ENCODE measurements at places on chromosomes 5 and 9. TPM values are rescaled to one million over a fixed set of nuclear protein-coding genes. Genes with fewer than 3 reads are reported as not detected.

The GPR151 gene
- total RNA-seq: not detected

The GGTA1 gene
- total RNA-seq: 6.4 TPM

The FOXD1 gene
- total RNA-seq: 0.51 TPM

The PCDHA3 gene
- total RNA-seq: 0.34 TPM

The PNPLA7 gene
- total RNA-seq: 37.6 TPM

The BTNL3 gene
- total RNA-seq: not detected

The FCN2 gene
- total RNA-seq: 1.4 TPM

The DCTN3 gene
- 136 TPM for total RNA-seq

The PKD2L2 gene
- not detected for total RNA-seq

The FRRS1L gene
- total RNA-seq: 0.42 TPM

The SURF4 gene
- 125 TPM for total RNA-seq

GRCh38 chr9:79651251-79651795 lies 79.6 kb downstream of the TLE4 start:
- H3K27ac ChIP-seq: no peak overlapping the region
- H3K36me3 ChIP-seq: peaks cover 5% of the 10 kb centered on the region
- no peaks in the 10 kb centered on the region for H3K27me3 ChIP-seq
- H3K4me1 ChIP-seq: no peaks in the 10 kb centered on the region

GRCh38 chr5:29122306-29122705 lies 2071.2 kb upstream of the CDH6 start:
- H3K27ac ChIP-seq: no peak overlapping the region
- no peaks in the 10 kb centered on the region for H3K4me1 ChIP-seq

- no peak for DNase-seq
- peaks cover 7% of the 10 kb centered on the region for H3K4me1 ChIP-seq
- H3K27ac ChIP-seq: no peak overlapping the region
- H3K4me3 ChIP-seq: no peak overlapping the region
- no peaks in the 10 kb centered on the region for H3K27me3 ChIP-seq
Observed at GRCh38 chr5:87405472-87406155, 7.1 kb downstream of the CCNH start.

DNA sequence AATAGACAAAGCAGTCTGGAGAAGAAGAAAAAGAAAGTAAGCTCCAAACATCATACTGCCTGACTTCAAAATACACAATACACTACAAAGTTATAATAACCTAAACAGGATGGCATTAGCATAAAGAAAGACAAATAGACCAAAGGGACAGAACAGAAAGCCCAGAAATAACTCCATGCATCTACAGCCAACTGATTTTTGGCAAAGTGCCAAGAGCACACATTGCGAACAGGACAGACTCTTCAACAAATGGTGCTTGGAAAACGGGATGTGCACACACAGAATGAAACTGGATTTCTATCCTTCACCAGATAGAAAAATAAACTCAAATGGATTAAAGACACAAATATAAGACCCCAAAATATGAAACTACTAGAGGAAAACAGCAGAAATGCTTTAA lies 66.6 kb upstream of the SPATA31E1 start:
- no peaks in the 10 kb centered on the region for H3K4me1 ChIP-seq
- no peak for DNase-seq
- no peaks in the 10 kb centered on the region for H3K36me3 ChIP-seq
- H3K4me3 ChIP-seq: no peak overlapping the region
- no peaks in the 10 kb centered on the region for H3K27me3 ChIP-seq

- no peak overlapping the region for H3K4me3 ChIP-seq
- DNase-seq: no peak
- no peaks in the 10 kb centered on the region for H3K27me3 ChIP-seq
Observed at GRCh38 chr5:14286574-14287421, 143.7 kb downstream of the TRIO start.

DNA sequence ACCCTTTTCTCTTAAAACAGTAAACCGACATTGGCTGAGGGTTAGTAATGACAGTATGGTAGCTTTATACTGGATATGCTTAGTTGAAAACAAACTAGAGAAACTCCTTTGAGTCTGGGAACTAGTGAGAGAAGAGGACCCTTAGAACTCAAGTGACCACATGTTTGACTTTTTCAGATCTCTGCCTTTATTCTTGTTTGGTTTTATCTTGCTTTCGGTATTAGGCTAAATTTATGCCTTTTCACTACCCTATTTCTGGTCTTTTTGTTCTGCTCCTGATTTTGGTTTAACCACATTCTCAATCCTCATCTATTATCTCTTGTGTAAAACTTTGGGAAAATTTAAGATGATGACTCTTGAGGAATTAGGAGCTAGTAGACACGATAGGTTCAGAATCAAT lies 11.0 kb downstream of the SNAPC3 start:
- DNase-seq: no peak
- no peaks in the 10 kb centered on the region for H3K27me3 ChIP-seq
- H3K36me3 ChIP-seq: peaks cover 26% of the 10 kb centered on the region
- no peak overlapping the region for H3K27ac ChIP-seq
- H3K4me1 ChIP-seq: peaks cover 17% of the 10 kb centered on the region

GRCh38 chr5:22844636-22845035 lies 8.5 kb downstream of the CDH12 start:
- no peak overlapping the region for H3K27ac ChIP-seq
- H3K4me3 ChIP-seq: no peak overlapping the region

- no peaks in the 10 kb centered on the region for H3K36me3 ChIP-seq
- H3K4me3 ChIP-seq: no peak overlapping the region
- no peak overlapping the region for H3K27ac ChIP-seq
- H3K4me1 ChIP-seq: peaks cover 19% of the 10 kb centered on the region
- no peak for DNase-seq
- H3K27me3 ChIP-seq: no peaks in the 10 kb centered on the region
Observed at GRCh38 chr5:36444582-36445418, 143.1 kb upstream of the RANBP3L start.

GRCh38 chr5:17308326-17309065 lies 91.1 kb downstream of the BASP1 start:
- DNase-seq: no peak
- no peaks in the 10 kb centered on the region for H3K27me3 ChIP-seq
- H3K36me3 ChIP-seq: no peaks in the 10 kb centered on the region
- no peak overlapping the region for H3K4me3 ChIP-seq

GRCh38 chr5:56683281-56683680 lies 132.1 kb upstream of the MAP3K1 start:
- no peak overlapping the region for H3K27ac ChIP-seq
- H3K4me1 ChIP-seq: peaks cover 6% of the 10 kb centered on the region
- H3K27me3 ChIP-seq: no peaks in the 10 kb centered on the region
